ENCODE measurements at places on chromosomes 11 and 22.
A peak's percentile ranks its signal among the peaks of the same experiment; 100 is the strongest.

DNA sequence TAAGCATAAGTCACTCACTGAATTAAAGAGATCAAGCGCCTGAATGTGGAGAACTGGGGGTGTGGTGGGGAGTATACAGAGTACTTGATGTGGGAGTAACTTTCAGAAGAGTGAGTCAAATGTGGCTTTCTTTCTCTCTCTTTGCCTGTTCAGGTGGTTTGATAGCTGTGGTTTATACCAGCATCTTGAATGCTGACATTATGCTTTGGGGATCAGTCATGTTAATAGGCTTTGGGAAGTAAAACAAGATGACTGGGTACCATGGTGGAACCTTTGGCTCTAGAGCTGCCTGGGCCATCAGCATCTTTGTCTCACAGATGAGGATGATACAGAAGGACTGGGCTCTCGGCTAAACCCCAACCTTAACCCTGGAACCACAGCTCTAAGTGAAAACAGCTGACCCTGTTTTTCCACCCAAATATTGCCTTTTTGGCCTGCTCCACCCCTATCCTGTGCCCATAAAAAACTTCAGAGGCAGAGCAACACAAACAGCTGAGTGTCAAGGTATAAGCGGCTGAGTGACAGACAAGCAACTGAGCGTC, 58.2 kb upstream of the GNAZ start:
- no peak for DNase-seq

GRCh38 chr22:42720263-42721044, at the start of gene A4GALT:
Gene A4GALT, minus strand, starts transcription at chr22:42720870. Its CDS starts 26,919 bp downstream, at chr22:42693951.
- no peak for DNase-seq

- DNase-seq: no peak
Observed at GRCh38 chr22:46740910-46741780, 3.1 kb upstream of the CERK start.

- DNase-seq: no peak
Observed at GRCh38 chr11:64793271-64794160, 9.5 kb downstream of the MAP4K2 start.

DNA sequence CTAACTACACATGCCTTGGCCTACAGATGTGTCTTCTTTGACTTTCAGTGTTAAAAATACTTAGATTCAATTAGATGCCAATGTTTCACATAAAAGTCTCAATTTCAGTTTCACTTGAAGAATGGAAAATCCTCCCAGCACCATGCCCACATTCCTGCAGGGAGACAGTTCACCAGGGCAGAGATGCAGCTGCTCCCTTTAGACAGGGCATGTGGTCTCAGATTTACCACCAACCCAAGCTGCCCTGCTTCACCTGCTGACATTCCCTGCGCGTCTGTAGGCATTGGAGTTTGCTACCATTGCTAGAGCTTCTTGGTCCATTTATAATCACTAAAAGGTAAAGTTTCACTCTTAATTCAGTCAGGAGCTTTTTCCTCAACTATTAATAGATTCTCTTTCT, 113.9 kb downstream of the ARFGAP2 start:
- no peak for DNase-seq

GRCh38 chr11:125170510-125171031, 6.0 kb downstream of the PKNOX2 start:
- DNase-seq: peak; percentile 90
